Stimulated activated naive CD8-positive, alpha-beta T cell treated with anti-CD3 and anti-CD28 coated beads, Interleukin-15, Interleukin-2, amounts not matched to agents 100 U/mL and 50 U/mL, for 24 hours (primary cell): ENCODE measurements at places on chromosomes 6 and 20.
A peak's percentile ranks its signal among the peaks of the same experiment; 100 is the strongest.

DNA sequence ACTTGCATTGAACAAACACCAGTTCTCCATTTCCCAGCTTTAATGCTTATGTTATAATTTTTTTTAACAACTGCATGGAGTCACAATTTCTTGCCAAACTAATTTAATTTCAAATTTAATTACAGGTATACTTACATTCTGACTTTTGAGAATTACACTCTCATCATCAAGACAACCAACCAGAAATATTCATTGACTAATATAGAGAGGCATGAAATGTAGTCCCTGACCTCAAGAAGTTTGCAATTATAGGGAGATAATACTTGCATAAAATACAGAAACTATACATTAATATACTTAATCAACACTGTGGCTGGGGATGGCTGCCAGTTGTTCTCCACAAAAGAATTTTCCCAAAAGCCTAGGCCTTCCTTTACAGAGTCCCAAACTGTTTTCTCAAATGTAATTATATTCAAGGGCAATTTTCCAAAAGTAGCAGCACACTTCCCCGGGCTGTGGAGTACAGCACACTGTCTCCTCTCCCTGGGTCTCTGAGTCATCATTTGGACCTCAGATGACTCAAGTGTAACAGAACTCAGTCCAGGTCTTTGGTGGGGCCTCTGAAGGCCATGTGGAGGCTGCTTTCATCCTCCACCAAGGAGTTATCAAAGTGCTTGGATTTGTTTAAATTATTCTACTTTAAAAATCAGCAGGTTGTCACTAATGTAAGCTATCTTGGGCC, 114.1 kb downstream of the KIF16B start:
- DNase-seq = no peak

- no peak for DNase-seq
These were observed 160.4 kb upstream of the MYLIP start for GRCh38 chr6:15968519-15968918.

- DNase-seq = no peak
These were observed 39.6 kb downstream of the SHPRH start for GRCh38 chr6:145924600-145924999.

GRCh38 chr6:111591370-111591900, 14.2 kb downstream of the TRAF3IP2 start:
- DNase-seq = no peak

DNA sequence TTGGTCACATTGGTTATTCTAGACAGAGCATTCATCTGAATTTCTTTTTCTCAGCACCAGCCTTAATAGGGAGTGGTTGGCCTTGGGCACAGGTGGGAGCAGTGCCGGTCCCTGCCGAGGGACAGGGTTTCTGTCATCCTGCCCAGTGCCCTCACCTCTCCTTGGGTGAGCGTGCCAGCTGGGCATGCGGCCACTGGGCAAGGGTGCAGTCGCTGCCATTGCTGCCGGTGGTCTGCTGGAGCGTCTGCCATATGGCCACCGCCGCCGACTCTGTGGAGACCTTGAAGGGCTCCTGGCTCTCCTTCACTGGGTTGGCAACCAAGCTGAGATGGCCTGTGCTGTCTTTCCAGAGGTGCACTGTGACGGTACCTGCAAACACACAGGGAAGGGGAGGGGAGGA, 16.4 kb upstream of the UQCC2 start:
- DNase-seq = no peak

DNA sequence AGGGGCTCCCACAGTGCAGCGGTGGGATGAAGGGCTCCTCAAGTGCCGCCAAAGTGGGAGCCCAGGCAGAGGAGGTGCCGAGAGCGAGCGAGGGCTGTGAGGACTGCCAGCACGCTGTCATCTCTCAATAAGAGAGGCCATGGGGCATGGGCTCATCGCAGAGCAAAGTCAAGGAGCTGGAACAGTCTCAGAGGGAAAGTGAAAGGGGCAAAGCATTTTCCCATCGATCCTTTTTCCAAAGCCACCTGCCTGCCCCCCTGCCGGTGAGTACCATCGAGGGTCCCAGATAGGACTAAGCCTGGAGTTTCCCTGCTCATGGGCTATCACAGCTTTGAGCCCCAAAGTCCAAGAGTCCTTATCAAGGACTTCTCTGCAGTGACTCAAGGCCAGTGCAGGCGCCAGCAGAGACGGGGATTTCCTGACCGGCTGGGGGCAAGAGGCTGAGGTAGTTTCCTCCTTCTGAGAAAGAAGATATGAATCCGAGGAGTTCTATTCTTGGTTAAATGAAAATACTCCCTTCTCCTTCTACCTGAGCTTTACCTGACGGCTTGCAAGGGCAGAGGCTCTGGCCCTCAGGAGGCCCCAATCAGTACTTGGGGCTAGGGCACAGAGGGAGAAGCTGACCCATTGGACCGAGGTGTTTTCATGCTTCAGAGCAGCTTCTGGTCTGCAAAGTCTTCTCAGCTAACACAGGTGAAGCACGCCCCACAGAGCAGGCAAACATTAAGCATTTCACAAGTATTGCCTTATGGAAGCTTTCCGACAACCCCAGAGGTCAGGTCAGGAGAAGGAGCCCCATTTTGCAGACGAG, 22.6 kb downstream of the ETV7 start:
- peak; percentile 24 for DNase-seq

DNA sequence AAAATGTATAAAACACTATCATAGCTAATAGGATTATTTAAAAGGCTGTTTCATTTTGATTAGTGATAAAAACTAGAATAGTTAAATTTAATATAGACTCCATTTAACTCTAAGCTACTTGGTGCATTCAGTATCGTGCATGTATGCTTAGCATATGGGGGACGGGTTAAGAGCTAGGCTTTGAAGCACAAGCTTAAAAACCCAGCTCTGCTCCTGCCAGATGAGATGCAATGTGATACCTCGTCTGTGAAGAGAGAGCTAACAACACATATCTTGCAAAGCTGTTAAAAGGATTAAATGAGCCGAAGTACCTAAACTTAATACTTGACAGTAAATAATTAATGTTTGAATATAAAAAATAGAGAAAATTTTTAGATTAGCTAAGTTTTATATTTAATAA, 42.2 kb downstream of the DTNBP1 start:
- no peak for DNase-seq

- no peak for DNase-seq
These were observed 37.4 kb upstream of the AFDN start for GRCh38 chr6:167789358-167789757.
